Stromal cell of bone marrow (primary cell): ENCODE measurements at places on chromosomes 11 and 22.

- no peak for DNase-seq
Measured at GRCh38 chr11:72774499-72774898, 19.3 kb downstream of the STARD10 start.

GRCh38 chr11:44389963-44390605, 80.1 kb upstream of the ALX4 start:
- DNase-seq = no peak

DNA sequence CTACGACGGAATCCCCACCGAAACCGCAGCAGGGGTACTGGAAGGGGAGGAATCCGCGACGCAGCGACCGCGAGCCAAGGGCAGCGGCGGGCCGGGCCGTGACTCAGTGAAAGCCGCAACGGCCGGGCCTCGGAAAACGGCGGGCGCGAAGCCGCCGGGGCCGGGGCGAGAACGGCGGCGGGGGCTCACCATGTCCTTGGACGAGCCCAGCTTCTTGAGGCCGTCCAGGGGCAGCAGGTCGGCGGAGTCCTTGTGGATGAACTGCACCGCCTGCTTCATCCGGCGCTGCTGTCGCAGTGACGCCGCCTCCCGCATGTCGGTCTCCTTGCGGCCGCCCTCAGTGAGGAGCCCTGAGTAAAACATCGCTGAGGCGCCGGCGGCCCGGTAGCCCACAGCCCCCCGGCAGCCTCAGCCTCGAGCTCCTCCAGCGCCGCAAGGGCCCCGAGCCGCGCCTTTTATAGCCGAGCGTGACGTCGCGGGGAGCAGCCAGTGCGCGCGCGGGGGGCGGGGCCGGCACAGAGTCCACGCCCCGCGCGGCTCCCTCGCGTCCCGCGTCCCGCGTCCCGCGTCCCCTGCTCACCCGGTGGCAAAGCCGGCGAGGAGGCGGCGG, at the start of gene NRIP3:
NRIP3 (minus strand) TSS at position 429 of the 610 bp plus-strand sequence; CDS start at position 363, 66 bp downstream.
- peak; percentile 28 for DNase-seq

DNA sequence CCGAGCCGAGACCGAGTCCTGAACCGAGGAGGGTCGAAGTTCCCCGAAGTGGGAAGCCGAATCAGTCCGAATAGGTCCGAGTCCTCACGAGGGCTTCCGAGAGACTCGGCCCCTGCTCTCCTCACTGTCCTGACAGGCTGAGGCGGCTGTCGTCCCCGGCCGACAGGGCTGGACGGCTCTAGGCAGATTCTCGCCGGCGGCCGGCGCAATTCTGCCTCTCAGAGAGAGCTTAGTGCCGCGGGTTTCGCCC, 191 bp upstream of the DEAF1 start:
- no peak for DNase-seq

- DNase-seq = no peak
Measured at GRCh38 chr11:5178046-5178837, 22.2 kb downstream of the OR51V1 start.

- peak; percentile 21 for DNase-seq
Measured at GRCh38 chr11:120554766-120555432, 43.4 kb downstream of the GRIK4 start.

DNA sequence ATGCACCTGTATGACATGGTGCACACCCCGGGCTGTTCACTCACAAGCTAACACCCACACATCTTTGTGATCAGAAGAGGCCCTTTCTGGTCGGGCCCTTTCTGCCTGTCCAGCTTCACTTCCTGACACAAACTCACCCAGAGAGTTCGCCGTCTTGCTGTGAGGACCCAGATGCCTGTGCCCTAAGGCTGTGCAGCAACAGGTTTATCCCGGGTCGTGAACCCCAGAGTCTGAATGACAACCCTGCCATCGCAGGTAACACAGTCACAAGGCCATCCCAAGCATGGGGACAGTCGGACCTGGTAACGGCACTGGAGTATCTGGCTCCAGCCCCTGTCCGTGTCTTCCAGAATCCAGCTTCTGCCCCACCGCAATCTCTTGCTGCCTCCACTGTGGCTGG, 235.1 kb downstream of the BUD13 start:
- no peak for DNase-seq

DNA sequence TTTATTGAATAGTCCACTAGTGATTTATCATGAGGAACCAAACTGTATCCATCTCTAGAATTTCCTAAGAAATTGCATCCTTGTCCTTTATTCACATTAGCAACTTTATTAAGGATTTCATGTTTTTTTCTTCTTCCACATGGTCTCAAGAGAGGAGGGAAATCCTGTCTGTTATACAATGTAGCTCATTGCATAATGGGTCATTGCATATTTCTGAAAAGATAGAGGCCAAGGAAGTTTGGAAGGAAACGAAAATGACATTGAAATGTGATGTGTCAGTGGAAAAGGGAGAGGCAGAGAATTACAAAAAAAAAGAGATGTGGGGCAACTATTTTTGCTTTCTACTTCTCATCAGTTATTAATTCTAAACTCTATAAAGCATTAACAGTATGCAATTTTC, 353.1 kb downstream of the METTL15 start:
- peak; percentile 81 for DNase-seq

GRCh38 chr11:15266999-15267398, 152.3 kb downstream of the INSC start:
- DNase-seq = no peak

GRCh38 chr11:124724979-124725718, 14.6 kb upstream of the NRGN start:
- no peak for DNase-seq

- no peak for DNase-seq
Measured at GRCh38 chr11:61609980-61610366, 29.1 kb upstream of the SYT7 start.

DNA sequence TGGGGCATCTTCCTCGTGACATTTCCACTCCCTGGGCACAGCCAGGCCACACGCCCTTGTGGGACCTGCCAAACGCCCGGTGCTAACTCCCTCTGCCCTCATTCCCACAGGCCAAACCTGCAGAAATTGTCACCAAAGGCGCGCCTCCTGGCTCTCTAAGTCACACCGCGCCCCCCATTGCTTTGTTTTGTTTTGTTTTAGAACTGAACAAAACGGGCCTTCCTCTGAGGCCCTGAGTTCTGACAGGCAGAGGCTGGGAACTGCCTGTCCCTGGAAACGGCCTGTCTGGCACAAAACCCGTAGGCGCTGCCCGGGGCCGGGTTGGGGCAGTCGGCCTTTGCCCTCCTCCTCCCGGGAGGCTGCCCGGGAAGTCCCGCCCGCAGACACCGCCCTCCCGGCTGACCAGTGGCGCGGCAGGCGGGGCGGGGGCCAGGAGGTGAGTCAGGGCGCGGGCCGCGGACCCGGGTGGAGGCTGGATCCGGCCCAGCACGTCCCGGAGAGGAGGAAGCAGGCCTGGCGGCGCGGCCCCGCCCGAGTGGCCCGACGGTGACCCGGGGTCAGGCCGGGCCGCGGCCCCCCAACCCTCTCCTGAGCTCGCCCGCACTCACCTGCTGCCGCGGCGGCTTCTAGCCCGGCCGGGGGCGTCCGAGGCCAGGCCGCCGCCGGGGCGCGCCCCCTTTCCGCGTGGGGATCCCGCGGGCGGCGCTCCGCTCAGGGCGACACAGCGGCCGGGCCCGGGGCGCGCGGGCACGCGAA, 465 bp downstream of the SUN2 start:
- peak; percentile 69 for DNase-seq

DNA sequence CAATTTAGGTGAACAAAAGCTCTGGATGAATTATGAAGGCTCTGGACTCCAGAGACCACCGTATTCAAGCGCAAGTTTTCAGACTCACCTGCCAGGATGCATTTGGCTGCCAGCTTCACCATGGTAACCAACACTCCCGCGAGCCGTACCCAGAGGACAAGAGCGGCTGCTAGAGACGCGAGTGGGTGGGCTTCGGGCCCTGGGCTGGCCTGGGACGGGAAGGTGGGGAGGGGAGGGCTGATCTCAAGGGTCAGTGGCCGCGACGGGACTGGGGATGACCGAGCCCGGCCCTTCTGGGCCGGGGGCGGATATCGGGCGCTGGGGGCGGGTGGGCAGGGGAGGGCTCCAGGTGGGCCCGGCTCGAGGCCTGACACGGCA, 344 bp downstream of the IFT27 start:
- no peak for DNase-seq
